ENCODE measurements at places on chromosomes 1 and 21.
A peak's percentile ranks its signal among the peaks of the same experiment; 100 is the strongest.

DNA sequence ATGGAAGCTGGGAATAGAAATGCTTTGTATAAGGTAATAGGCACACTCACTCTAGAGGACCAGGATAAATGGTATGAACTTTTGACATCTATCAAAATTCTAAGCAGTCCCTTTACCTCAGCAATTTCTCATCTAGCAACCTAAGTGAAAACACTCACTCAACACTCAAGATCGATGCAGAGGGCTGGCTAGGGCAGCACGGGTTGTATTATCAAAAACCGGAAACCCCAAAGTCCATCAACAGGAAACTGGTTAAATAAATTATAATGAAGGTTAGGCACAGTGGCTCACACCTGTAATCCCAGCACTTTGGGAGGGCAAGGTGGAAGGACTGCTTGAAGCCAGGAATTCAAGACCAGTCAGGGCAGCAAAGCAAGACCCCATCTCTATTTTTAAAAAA, 9.4 kb downstream of the USP48 start:
- DNase-seq, result no peak

DNA sequence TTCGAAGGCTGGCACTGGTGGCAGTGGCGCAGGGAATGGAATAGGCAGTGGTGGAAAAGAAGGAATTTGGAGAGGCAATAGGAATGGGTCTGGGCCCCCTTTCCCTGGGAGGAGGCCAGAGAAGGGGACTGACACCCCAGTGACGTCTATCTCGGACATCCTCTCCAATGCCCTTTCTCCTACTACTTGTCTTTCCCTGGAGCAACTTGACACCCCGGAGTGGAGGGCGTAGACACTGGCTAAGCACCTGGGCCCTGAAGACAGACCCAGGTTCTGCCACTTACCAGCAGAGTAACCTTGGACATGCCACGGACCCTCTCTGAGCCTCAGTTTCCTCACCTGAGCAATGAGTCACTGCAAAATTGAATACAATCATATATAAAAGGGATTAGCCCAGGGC, 86.8 kb downstream of the CAMK2N1 start:
- DNase-seq, result no peak

DNA sequence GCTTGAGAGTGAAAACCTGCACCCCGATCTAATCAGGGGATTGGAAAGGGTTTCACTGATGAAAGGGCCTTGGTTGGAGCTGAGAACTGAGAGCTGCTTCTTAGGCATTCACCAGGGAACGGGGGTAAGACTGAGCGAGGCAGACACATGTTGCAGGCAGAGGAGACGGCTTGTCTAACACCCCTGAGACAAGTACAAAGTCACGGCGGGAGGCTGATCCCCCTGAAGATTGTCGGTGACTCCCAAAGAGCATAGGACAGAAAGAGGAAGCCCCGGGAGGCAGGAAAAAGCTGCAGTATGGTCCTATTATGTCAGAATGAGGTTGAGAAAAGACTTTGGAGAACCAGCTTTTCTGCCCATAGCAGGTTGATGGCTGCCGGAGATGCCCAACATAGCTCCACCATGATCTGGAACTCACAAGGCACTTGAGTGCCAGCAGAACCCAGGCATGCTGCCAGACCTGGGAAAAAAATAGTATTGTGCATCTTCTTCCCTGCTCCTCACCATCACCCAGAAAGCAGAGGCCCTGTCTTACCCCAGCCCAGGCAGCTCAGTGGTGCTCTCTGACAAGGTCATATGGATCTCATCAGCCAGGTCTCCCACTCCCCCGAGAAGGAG, 463.9 kb upstream of the PROX1 start:
- no peak for DNase-seq

GRCh38 chr1:94654031-94654430, 112.5 kb upstream of the F3 start:
- DNase-seq, result no peak

DNA sequence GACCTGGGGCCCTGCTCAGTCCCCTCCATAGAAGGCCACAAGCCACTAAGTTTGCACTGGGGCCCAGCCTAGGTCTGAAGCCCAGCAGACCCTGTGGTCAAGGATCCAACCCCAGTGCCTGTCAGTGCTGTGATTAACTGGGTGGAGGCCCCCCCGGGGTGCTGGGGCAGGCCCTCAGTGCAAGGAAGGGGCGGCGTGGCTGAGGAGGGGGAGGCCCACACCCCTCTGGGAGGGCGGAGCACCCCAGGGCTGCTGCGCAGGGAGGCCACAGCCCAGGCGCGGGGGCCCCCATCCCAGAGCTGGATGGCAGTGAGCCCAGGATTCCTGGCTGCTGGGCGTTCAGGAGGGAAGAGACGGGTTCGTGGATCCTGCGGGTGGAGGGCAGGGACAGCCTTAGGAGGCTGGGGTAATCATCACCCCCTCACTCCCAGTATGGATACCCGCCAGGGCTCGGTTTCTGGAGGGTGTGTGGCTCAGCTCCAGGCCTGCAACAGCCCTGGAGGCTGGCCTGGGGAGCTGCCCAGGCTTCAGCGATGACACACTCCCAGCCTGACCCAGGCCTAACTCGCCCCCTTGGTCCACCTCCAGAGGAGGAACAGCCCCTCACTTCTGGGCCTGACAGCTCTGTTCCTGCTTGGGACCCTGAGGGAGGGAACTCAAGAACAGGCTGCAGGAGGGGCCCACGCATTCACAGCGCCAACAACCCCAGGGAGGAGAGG, 890 bp downstream of the GJC2 start:
- no peak for DNase-seq

- no peak for DNase-seq
Measured at GRCh38 chr21:44636209-44637017, 743 bp upstream of the KRTAP10-10 start.

DNA sequence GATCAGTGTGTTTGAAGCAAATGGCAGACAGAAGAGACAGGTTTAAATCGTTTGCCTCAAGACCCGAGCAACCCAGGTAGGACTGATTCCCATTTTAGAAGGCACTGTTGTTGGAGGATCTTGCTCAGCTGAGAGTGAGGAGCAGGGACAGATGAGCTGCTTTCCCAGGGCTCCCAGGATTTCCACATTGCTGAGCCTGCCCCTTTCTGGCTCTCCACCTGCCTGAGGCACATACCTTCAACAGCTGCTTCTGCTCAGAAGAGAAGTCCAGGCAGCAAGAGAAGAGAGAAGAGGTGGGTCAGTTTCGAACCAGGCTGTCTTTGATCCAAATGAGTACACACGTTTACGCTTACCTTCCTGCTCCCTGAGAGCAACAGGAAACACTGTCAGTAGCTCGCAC, 5.7 kb downstream of the TNNT2 start:
- no peak for DNase-seq

DNA sequence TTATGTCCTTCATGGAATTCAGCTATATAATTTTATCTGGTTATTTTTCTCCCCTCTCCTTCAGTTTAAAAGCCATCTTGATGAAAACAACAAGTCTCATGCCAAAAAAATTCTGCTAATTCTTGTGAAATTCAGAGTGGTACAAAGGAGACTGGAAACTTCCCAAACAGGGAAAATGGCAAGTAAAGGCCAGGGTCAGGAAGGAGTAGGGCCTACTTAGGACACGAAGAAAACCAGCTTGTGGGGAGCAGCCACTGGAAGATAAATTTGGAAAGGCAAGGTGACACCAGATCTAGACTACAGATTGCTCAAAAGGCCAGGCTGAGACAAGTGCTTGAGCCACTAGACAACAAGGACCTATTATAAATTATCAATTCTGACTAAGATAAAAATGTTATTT, 6.4 kb downstream of the TSTD1 start:
- no peak for DNase-seq

DNA sequence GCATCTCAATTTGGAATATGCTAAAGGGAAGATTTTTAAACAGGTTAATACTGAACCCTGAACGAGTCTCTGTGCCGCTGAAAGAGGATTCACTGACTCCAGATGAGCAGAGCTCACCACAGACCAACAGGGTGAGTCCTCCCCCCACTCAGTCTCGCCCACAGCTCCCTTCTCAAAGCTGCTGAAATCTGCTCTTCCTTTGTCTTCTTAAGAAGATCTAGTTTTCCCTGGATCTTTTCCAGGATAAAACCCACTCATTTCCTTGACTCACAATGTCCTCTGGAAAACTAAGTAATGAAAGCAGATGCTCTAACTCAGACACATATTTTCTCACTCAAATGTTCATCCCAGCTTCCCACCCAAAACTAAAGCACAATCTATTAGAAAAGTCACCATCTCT, 447.0 kb upstream of the PKN2 start:
- no peak for DNase-seq

- peak; percentile 48 for DNase-seq
Measured at GRCh38 chr1:198064181-198064580, 92.6 kb upstream of the NEK7 start.

DNA sequence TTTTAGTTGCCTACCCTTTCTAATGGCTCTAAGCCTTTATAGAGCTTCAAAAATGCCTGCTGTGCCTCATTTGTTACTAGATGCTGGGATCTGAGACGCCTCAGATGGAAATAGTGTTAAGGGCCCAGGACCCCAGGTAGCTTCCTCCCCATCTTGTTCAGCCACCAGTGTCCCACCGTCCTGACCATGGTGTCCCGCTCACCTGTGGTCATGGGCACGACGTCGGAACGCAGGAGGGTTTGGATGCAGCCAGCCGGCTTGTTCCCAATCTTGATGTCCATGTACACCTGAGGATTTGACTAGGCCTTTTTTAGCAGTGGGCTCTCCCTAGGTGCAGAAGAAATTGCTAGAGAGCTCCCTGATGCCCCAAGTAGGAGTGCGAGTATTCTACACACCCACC, 31.1 kb downstream of the PABPC4 start:
- DNase-seq, result no peak

GRCh38 chr1:231099996-231100767, 60.1 kb upstream of the FAM89A start:
- DNase-seq, result no peak

DNA sequence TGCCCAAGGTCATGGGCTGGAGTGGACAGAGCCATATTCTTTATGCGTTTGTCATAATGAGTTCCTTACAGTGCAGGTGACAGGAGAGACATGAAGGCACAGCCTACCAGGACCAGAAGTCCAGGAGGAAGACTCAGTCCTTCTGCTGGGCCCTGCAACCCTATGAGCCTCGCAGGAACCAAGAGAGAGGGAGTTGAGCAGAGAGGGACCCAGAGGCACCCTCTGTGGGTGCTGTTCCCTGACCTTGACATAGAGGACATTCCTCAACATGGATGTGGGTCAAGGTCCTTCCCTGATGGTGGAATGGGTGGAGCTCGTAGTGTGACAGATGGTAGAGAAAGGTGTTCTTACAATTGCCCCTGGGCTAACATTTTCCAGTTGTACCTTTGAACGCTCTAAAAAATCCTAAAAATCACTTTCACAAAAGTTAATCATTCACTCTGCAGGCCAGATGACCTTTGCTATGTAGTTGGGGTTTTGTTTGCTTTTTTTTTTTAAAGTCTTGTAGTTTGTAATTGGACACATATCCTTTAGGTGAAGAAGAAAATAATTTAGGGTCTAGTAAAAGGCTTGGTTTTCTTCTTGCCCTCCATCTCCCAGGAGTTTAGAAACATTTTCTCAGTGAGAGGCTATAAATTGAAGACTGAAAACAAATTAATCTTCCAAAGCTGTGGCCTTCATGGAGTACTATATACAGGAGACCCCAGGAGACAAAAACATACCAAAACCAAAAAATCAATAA, 41.9 kb downstream of the MAB21L3 start:
- DNase-seq, result no peak

GRCh38 chr1:186648613-186649012, 31.6 kb downstream of the PTGS2 start:
- DNase-seq, result no peak

DNA sequence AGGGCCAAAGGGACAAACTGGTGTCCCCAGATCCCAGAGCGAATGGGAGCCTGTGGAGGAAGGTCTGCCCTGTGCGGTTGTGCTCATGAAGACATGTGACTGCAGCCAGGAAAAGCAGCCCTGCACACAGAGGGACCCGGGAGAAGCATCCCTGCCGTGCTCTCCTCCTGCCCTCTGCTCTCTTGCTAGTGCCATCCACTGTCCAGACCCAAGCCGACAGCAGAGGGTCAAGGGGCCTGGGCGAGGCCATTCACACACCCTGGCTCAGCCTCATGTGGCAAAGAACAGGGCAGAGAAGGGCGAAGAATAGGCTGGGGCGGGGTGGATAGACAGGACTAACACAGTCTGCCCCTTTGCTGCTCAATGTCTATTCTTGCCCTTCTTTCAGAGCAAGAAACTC, 17.4 kb downstream of the DMRTB1 start:
- no peak for DNase-seq

- no peak for DNase-seq
Measured at GRCh38 chr1:110302836-110303235, 36.3 kb upstream of the RBM15 start.

DNA sequence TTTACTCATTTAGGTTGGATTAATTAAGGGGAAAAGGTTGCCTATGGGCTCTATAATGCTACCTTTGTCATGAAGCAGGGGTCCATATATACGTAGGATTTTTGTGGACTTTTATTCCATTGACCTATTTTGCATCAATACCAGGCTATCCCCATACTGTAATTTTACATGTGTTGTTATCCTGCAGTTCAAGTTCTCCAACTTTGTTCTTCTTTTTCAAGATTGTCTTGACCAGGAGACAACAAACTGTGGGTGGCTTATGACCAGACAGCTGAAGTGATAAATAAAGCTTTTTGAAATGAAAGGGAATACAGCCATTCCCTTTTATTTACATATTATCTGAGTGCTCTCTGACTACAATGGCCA, 345.7 kb downstream of the BARHL2 start:
- no peak for DNase-seq

- no peak for DNase-seq
Measured at GRCh38 chr21:42626171-42626570, 27.2 kb upstream of the PDE9A start.

GRCh38 chr1:2821966-2822620, 20.6 kb upstream of the TTC34 start:
- no peak for DNase-seq

- no peak for DNase-seq
Measured at GRCh38 chr1:10733474-10734366, 62.7 kb downstream of the CASZ1 start.

DNA sequence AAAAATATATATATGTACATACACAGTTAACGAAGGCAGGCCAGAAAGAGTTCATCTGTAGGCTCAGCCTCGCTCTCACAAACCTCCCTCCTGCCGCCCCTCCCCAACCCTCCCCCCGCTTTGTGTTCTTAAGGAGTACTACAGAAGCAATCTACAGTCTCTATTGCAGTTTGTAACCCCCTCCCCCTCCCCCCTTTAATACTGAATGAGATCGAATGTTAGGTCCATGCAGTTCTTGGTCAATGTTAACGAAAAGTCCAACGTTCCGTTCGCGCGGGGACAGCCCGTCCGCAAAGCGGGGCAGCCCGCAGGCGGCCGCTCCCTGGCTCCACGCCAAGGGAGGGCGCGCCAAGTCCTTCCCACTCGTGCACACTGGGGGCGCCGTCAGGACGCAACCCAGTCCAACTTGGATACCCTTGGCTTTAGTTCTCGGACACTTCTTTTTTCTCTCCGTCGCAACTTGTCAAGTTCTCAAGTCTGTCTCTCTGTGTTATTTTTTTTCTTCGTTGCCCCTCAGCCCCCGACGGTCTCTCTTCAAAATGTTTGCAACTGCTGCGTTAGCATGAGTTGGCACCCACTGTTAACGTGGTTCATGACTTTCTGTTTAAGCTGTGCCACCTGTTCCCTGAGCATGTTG, 2.2 kb downstream of the JUN start:
- DNase-seq, result no peak

GRCh38 chr1:201606623-201607022, 67.7 kb downstream of the NAV1 start:
- no peak for DNase-seq

GRCh38 chr1:46582972-46583371, 21.1 kb downstream of the MKNK1 start:
- DNase-seq, result no peak
